ENCODE measurements at places on chromosomes 5 and 9.

DNA sequence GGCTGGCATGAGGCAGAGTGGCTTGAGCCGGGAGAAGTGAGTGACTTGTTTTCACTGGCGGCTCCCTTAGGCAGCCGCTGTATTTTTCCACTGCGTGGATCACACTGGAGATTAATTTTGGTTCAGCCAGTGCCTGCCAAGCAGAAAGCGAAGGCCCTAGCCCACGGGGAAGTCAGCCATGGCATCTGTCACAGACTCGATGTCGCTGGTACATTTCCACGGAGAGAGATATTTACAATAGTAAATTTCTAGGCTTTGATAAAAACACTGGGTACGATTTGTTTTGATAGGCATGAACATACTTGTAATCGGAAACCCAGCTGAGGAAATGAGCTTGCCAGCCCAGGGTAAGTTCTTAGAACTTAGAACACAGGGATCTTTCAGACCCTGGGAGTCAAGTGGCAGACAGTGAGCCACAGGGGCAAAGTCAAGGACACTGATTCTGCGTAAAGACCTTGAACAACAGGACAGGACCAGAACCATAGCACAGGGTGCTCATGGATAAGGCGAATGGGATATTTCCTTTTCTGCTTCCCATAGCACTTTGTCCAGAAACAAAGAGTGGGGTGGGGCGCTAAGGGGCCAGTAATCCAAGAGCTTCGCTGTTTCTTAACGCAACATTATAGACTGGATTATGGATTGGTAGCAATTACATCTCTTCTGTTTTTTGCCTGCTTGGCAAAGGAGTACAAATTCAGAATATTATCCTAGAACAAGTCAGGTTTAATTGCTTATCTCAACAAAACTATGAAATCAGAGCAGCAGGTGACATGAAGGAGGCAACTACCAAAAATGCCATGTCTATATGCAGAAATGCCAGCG is 4.5 kb downstream of the DUSP1 start:
- peak; percentile 84 for DNase-seq

GRCh38 chr9:114837923-114838322 is 32.1 kb upstream of the TNFSF15 start:
- no peak for DNase-seq

DNA sequence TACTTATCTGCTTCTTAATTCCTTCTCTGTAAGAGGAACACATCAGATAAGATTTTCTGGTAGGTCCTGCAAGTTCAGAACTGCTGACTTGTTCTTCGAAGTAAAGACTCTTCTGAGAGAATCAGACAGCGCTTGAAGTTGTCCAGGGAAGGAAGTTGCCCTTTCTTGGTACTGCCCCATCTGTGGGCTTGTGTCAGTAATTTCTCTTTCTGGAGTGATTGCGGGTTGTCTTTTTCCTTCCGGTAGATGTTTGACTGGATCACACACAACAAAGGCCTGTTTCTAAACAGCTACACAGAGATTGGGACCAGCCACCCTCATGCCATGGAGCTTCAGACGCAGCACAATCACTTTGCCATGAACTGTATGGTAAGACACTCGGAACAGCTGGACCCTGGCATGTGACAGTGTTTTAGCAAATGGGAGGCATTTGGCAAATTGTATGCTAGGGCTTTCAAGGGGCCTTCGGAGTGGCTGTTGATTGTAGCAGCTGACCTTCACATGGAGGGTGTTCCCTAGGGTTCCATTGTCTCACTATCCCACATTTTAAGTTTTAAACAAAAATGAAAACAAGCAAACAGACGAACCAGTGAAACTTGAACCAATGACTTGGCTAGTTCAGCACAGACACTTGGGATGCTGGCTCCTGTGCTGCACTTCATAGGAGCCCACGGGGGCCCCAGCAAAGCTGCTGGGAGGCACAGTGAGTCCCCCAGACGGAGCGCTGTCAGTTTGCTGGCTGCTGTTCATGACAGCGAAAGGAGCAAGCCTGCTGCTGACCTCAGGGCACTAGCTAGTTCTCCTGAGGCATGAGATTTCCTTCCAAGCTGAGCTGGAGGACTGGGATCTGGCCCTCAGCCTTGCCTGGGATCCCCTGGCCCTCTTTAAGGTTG is 149.9 kb downstream of the TRIO start:
- DNase-seq, result no peak

GRCh38 chr9:14354201-14354600 is 40.3 kb upstream of the NFIB start:
- DNase-seq, result no peak

DNA sequence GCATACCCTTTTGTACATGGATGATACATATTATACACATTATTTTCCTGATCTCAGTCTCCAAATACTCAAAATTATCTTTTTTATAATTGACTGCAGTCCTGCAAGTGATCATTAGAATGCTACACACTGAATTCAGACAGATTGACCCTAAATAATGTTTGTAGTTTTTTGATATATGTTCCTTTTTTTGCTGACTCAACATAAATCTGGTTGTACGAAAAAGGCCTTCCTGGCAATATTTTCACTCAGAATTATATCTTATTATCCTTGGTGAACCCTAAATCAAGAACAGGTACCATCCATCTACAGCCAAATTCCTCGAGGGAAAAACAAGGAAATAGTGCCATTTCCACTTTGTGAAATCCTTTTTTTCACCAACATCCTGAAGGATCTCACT is 105.6 kb upstream of the RASGRF2 start:
- no peak for DNase-seq

DNA sequence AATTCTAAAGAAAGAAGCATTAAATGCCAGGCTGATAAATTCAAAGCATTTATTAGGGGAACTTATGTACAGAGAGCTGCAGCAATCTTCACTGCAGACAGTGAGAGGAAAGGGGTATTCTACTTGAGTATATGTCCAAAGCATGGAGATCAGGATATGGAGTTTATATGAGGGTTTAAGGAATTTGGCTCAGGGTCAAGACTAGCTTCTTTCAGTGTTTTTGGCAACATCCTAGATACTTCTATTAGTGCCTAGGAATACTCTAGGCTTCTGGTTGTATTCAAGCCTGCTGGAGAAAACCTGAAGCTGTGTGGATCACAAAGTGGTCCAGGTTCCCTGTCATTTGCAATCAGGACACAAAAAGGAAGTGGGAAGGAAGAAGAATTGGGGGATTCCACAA is 194.6 kb downstream of the CETN3 start:
- DNase-seq, result no peak

- no peak for DNase-seq
Measured at GRCh38 chr9:33698267-33698666, 97.1 kb upstream of the PRSS3 start.

- DNase-seq, result no peak
Measured at GRCh38 chr5:37120270-37120669, 128.9 kb downstream of the CPLANE1 start.

- no peak for DNase-seq
Measured at GRCh38 chr5:66066826-66067225, 77.3 kb upstream of the SREK1 start.

DNA sequence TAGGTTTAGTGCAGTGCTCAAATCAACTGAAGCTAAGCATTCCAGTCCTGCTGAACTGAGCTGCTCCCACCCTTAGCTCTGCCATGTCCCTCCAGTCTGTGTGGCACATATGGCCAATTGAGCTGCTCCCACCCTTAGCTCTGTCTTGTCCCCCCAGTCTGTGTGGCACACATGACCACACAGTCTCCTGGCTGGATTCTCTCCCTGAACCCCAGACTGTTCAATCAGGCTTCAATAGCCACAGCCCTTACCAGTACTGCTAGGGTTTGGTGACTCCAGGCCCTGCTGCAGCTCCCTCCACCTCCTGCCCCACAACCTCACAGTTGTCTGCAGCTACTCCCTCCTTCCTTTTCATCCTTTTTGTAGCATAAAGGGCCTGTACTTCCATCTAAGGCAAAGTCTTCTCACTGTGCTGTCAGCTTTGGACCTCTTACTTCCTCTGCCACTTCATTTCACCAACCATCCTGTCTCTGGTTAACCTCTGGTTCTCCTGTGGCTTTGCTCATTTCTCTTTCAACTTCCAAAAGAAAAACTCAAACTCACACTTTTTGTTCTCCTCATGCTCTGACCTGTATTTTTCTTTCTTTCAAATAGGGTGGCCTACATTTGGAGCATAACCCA is 50.8 kb downstream of the ADAMTS12 start:
- DNase-seq, result no peak

- DNase-seq, result peak; percentile 3
Measured at GRCh38 chr9:99544526-99544925, 277.2 kb upstream of the NR4A3 start.

DNA sequence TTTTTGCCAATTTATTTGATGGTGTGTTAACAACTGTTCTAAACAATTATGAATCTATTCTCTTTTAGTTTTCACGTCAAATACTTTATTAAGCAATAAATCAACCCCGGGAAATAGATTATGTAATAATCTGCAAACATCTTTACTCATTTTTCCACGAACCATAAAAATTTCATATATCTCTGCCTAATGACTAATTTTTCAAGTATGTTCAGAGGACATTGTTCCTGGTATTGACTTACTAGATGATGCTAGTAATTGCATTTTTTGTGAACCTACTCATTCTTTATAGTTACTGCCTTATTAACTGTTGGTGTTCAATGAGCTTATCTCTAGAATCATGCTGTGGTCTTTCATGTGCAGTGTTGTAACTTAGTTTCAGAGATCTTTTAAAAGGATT is 41.0 kb upstream of the FBN2 start:
- DNase-seq, result peak; percentile 83

DNA sequence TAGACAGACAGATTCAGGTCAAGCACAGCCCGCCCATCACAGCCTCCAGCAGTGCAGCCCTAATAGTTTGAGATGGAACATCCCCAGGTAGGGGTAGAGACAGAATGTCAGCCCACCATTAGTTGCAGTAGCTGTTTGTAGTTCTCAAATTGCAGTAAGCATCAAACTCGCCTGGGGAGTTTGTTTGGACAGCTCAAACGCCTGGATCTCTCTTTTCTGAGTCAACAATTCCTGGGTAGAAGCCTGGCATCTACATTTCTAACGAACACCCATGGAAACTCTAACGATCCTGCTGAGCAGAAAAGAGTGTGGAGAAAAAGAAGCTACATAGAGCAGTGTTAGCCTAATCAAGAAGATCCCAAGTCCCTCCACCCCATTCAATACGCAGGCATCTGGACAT is 59.4 kb downstream of the ADAMTS16 start:
- DNase-seq, result no peak

- DNase-seq, result no peak
Measured at GRCh38 chr5:135029477-135030122, 4.4 kb downstream of the PITX1 start.

GRCh38 chr5:100872408-100873190 is 30.5 kb downstream of the ST8SIA4 start:
- DNase-seq, result no peak

DNA sequence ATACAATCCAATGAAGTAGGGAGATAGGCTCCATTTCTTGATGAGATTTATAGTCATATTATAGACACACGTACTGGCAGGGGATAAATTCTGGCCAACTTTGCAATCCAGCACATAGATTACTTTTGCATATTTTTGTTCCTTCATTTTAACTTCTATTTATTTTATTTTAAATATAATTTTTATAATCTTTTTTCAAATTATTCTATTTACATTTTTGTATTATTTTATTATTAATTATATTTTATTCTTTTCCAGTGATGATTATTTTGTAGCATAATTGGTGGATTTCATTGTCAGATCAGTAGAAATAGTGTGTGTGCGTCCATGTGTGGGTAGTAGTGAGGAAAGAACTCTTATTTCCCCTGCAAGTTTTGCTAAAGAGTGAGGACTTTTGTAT is 980.1 kb upstream of the TYRP1 start:
- no peak for DNase-seq

DNA sequence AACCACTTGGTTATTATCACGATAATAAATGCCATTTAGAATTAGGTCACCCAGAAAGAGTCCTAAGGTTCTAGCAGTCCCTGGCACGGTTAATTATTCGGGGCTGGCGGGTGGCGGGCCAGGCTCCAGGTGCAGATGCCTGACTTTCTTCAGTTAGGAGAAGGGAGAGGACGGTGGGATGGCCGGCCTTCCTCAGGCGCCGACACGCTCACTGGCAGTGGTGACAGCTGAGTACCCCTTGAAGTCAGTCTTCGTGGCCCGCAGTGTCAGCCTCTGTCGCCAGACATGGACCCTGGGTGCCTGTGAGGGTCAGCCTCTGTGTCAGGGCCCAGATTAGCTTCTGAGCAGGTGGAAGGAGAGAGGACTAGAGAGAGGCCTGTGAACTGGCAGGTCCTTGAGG is 21.1 kb upstream of the EXOC3 start:
- no peak for DNase-seq

DNA sequence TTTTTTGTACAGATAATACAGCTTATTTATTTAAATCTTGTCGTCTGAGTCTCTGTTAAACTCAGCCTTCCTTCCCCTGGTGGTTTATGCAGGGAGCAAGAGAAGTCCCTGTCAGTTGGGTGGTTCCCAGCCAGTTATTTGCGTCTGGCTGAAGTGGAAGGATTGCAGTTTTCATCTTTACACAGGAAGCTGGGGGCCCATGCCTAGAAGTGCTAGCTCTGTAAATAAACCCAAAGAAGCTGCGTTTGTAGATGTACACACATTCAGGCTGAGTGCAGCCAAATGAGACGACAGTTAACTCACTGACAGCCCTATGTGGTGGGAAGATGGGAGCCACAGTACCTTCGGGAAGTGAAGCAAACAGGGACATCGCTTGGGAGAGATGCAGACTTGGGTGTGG is 122.1 kb downstream of the SAXO1 start:
- no peak for DNase-seq

DNA sequence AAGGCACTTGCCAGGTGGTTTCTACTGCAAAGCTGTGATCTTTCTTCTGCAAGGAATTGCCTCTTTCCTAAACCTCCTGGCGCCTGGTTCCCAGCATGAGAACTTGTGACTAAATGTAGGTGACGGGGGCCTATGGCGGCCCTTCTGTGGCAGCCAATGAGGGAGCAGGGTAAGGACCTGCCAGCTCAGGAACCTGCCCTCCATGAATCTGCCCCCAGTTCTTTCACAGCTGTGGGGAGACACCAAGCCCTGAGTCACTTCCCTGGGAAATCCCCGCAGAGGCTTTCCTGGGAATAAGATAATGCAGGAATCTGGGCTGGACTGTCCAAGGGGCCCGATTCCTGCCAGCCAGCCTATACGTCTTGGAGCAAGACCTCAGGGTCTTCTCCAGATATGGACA is 56.7 kb upstream of the CTNNA1 start:
- DNase-seq, result peak; percentile 69

GRCh38 chr9:78144663-78145377 is 91.1 kb upstream of the CEP78 start:
- DNase-seq, result peak; percentile 14

DNA sequence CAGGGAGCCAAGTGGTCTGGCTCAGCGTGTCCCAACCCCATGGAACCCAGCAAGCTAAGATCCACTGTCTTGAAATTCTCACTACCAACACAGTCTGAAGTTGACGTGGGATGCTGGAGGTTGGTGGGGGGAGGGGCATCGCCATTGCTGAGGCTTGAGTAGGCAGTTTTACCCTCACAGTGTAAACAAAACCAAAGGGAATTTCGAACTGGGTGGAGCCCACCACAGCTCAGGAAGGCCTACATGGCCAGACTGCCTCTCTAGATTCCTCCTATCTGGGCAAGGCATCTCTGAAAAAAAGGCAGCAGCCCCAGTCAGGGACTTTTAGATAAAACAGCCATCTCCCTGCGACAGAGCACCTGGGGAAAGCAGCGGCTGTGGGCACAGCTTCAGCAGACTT is 17.1 kb upstream of the FBXL17 start:
- no peak for DNase-seq

GRCh38 chr9:133125941-133126696 is 5.1 kb upstream of the RALGDS start:
- DNase-seq, result peak; percentile 52

GRCh38 chr5:52767766-52768480 is 19.8 kb upstream of the ITGA1 start:
- DNase-seq, result no peak

GRCh38 chr9:93174976-93175375 is 9.0 kb upstream of the WNK2 start:
- DNase-seq, result no peak
